LHCN-M2 (cell line): ENCODE measurements at places on chromosomes 4 and X. TPM values are rescaled to one million over a fixed set of nuclear protein-coding genes. Genes with fewer than 3 reads are reported as not detected.

DNA sequence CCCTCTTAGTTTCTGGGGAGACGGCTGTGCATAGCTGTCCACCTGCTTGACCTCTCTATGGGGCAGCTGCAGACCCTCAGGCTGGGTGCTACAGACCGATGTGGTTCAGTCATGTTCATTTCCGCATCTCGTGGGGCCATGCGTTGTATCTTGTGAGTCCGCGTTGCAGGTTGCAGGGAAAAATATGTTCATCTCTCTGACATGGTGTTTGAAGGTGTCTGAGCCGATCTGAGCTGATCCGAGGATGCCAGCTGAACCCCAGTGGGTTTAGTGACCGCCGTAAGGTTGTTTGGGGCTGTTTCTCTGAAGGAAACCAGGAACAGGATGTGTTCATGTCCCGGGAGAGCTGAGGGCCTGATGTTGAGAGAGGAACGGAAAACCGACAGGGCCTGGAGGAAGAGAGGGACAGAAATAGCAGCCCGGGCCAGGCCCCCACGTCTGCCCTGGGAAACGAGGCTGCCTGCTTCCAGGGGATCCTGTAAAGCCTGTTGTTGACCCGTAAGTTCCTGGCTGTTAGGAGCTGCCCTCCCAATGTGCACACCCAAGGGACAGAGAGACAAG is 9.8 kb upstream of the P2RY8 start:
- no peak for DNase-seq

- DNase-seq = peak; percentile 70
Measured at GRCh38 chr4:23171976-23172375, 479.2 kb downstream of the GBA3 start.

GRCh38 chrX:30301963-30302362 is 7.2 kb downstream of the NR0B1 start:
- DNase-seq = peak; percentile 15

- no peak for DNase-seq
Measured at GRCh38 chr4:185399466-185399865, 2.8 kb downstream of the ANKRD37 start.

GRCh38 chrX:18558799-18559198 is 113.1 kb downstream of the RS1 start:
- peak; percentile 9 for DNase-seq

DNA sequence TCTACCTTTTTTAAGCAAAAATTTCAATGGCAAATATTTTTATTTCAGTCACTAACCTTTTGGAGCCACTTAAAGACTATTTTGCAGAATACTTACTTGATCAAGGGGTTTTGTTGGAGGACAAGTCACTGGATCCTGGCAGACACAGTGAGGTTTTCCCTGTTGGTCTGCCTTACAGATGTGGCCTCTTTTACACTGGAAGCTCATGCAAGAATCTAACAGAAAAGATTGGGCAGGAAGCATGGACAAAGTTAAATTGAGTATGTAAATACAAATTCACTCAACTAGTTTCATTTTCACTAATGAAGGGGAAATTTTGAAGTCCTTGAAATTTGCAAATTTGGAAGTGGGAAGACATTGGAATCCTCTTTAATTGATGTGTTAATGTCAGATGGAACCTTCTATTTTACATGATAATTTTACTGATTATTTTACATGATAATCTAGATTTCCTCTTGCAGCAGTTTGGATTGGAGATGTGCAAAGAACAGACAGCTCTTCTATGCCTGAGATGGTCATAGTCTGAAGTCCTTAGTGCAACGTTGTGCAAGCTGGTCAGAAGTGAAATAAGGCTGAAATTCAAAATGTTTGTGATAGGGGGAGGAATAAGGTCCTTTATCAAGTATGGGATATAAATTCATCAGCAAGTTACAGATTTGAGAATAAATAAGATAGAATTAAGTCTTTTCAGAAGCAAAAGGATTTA is 38.4 kb downstream of the SPARCL1 start:
- DNase-seq = no peak

DNA sequence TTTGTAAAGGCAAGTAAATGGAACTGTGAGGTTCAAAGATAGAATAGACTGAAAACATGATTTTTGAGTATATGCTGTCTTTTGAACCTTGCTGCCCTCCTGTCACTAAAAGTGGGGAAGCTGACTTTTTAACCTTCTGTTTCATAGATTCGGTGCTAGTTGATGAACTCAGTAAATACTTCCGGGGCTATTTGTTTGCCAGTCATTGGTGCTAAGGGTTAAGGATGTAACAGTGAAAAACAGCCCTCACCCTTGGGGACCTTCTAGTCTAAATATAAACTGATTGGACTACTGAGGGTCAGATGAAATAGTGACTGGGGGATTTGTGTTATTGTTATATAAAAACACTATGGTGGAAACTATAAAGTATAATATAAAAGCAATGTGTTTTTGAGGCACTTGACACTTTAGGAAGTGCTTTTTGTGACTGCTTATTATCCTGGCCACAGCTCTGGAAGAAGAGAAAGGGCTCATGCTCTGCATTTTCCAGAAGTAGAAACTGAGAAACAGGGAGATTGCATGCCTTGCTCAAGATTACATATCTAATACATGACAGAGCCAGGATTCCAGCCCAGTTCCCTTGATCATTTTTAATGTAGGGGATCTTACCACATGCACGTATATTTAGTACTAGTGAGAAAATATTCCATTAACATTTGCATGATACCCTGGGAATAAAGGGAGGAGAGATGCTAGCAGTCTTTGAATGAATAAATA is 3.9 kb downstream of the BST1 start:
- DNase-seq = no peak

DNA sequence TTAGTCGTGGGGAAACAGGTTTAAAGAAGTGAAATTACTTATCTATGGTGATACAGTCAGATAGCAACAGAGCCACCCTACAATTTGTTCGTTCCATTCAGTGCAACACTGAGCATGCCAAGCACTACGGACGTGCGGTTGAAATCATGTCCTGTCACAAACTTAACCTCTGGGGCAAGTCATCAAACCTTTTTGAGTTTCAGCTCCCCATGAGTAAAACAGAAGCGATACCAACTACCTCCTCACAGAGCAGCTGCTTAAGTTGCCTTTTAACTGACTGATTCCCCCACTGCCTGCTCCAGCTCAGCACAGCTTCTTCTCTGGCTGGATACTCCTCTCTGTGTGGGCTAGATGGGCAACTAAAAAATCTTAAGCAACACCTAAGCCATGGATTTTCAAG is 36.0 kb downstream of the LHFPL1 start:
- no peak for DNase-seq

- DNase-seq = no peak
Measured at GRCh38 chr4:39718366-39719323, 20.7 kb downstream of the UBE2K start.

GRCh38 chrX:44247468-44247867 is 96.0 kb downstream of the EFHC2 start:
- no peak for DNase-seq

DNA sequence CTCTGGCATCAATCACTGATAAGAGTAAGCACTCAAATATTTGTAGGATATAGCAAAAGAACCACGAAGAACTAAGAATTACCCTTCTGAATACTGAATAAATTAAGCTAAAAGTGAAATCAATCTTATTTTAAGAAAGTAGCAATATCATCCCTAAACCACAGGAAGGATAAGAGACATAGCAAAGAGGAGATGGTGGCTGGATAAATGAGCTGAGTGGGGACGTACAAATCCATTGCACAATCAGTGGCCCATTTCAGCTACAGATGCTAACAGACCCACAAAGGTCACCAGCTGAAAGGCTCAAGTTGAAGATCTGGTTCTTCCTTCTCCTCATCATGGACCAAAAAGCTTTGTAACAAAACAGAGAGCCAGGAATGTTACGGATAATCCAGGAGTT is 77.1 kb downstream of the SLC9A7 start:
- no peak for DNase-seq

Gene BST1
- 1.0 and 2.2 TPM in 2 replicates for total RNA-seq

Gene SSX2B
- not detected in 2 replicates for total RNA-seq

Gene GABRG1
- total RNA-seq = not detected in 2 replicates

Gene FAM236B
- not detected in 2 replicates for total RNA-seq

Gene DCAF16
- 13.7 and 17.7 TPM in 2 replicates for total RNA-seq

Gene GAB3
- total RNA-seq = 2.4 and 12.5 TPM in 2 replicates

Gene SLC25A53
- 5.6 and 5.9 TPM in 2 replicates for total RNA-seq

Gene CCSER1
- total RNA-seq = not detected in 2 replicates
